WERI-Rb-1 (cell line): ENCODE measurements at places on chromosomes 1 and 21.

DNA sequence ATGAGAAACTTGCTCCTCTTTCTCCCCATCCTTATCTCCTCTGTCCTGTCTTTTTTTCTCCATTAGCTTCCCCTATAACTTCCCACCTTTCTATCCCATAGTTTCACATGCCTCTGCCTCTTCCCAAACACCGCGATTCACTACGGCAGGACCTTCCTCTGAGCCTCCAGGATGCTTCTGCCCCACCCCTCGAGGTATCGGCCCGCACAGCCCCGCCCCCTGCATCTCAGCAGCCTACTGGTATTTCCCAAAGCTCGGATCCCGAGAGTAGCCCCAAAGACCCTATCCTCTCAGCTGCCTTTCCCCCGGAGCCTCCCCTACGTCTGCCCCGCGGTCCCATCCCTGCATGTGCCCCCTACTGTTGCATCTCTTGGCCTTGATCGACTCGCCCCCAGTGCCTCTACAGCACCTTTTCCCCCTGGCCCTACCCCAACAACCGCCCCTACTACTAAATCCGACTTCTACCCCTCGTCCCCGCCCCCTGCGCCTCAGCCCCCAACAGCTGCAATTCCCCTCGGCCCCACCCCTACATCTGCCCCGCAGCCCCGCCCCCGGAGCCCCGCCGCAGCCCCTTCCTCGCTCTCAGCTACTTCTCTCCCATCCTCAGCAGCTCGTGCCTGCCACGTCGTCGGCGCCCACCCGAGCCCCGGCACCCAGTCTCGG is 512 bp downstream of the PIAS3 start:
- DNase-seq: peak; percentile 85

- no peak for DNase-seq
These were observed 27.8 kb upstream of the IFNAR2 start for GRCh38 chr21:33201956-33202355.

GRCh38 chr1:65292861-65293593 is 16.3 kb upstream of the DNAJC6 start:
- no peak for DNase-seq

- DNase-seq: no peak
These were observed 57.8 kb downstream of the EPB41 start for GRCh38 chr1:28971980-28972771.

- peak; percentile 53 for DNase-seq
These were observed 803 bp downstream of the COP1 start for GRCh38 chr1:176206006-176206960.

DNA sequence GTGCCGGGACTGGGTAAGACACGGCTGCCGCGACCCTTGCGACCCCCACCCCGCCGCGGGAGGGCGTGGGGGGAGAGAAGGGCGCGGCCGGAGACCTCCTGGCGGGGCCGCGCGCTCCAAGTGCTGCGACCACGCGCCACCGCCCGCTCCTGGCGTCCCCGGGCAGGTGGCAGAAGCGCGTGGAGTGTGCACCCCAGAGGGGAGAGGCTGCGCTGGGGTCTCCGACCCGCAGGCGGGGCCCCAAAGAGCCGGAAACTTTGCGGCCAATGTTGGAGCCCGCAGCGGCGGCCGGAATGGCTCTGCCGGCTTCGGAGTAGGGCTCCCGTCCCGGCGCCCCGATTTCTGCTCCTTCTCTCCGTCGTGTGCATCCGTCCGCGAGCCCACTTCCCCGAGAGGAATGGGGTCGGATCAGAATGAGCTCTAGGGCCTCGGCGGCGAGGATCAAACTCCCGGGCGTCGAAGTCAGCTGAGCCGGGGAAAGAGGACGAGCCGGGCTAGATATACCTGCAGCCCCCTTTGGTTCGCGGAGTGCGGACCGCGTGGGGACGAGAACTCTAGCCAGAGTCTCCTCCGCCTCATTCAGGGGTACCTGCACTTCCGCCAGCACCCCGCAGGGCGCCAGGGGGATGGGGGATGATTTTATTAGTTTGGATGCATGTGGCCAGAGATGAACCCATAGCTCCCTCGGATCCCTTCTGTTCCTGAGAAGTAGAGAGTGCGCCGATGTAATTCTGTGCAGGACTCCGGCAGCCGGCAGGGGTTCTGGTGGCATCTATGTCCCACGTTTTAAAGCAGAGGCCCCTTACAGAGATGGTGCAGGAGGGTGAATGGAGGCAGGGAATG is 751 bp downstream of the STUM start:
- no peak for DNase-seq

DNA sequence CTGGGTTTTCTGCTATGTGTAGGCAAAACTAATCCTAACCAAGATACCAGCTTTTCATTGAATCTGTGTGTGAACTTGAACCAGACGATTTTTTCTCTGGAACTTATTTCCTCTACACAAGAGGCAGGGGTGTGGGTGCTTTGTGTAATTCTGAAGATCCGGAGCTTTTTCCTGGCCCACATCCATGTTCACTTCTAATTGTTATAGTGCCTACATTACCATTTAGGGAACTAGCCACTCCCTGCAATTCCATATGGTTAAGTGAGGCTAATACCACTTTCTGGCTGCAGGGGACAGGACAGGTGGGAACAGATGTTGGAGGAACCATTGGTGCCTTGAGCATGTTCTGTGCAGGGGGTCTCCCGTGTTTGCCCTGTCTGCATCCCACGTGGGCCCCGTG is 83.4 kb upstream of the FMN2 start:
- no peak for DNase-seq

DNA sequence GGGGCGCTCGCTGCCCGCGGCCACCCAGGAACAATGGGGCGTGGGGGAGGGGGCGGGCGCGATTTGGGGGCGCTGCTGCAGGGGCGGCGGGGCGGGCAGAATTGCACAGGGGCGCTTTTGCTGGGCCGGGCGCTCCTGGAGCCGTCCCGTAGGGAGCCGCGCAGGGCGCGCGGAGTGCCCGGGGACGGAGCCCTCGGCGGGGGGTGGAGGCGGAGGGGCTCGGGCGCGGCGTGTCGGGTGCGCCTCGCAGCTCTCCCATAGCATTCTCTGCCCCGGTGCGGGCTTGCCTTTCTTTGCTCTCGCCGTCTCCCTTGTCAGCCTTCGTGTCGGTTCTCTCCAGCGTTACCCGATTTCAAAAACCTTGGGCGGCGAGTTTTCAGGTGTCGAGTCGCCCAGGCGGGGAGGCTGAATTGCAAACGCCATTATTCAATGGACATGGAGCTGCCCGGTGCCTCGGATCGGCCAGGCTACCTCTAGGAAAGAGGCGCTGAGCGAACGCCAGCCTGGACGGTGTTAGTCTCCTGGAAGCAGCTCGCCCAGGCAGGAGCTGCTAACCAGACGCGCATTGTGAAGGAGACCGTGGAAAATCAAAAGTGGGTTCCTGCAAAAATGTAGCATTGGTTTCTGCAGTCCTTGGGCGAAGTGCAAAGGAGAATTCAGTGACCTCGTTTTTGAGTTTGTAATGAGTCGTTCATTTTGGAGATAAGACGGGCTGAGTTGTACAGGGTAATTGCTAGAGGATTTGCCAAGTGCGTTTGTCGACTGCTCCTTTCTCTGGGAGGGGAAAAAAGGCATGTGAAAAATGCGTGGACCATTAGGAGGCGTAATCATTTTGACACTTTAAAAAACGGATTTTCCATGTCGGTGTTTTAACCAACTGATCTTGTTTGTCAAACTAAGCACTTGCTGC is 626 bp downstream of the CXADR start:
- DNase-seq: peak; percentile 33

- no peak for DNase-seq
These were observed 6.3 kb downstream of the PTGFRN start for GRCh38 chr1:116916002-116916401.

DNA sequence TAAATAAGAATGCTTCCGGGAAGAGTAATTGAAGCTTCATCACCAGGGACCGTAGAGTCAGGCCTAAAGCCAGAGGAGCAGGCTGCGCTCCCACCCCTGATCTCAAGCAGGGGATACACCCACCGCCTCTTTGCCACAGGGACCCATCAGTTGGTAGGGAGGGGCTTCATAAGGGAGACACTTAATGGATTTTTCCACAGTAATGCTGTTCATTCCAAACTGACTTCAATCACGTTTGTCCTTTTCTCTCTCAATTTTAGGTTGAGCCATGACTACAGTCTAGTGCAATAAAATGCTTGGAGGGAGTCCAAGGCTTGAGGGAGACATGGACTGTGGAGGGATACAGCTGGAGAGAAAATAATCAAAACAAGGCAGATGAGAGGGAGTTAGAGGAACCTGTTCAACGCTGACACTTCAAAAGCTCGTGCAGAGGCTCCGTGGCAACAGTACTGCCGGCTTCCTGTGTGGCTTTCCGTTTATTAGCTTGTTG is 111.5 kb downstream of the SEC16B start:
- DNase-seq: no peak

GRCh38 chr1:56331892-56332567 is 247.3 kb downstream of the PLPP3 start:
- DNase-seq: peak; percentile 11

GRCh38 chr1:40389871-40390560 is 16.5 kb downstream of the SMAP2 start:
- DNase-seq: no peak

DNA sequence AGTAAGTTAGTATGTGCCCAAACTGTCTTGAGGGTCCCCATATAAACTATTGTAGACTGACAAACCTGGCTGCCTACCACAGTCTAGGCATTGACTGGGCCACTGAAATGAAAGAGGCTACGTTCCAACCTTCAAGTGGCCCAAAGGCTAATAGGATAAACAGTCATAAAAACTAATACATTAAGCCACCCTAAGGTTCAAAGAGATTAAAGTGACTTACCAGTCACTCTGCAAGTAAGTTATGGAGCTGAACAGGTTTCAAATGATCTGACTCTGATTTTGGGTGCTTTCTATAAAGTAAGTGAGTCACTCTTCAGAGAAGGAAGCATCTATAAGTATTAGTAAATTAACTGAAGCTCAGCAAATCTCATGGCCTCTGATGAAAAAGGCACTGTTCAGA is 38.0 kb downstream of the PLPP3 start:
- no peak for DNase-seq
